HFFc6 (cell line): ENCODE measurements at places on chromosomes 6 and 20. TPM values are rescaled to one million over a fixed set of nuclear protein-coding genes. Genes with fewer than 3 reads are reported as not detected.
A peak's percentile ranks its signal among the peaks of the same experiment; 100 is the strongest.

EDN1 gene
- 3.5 to 7.2 TPM (median 6.7 TPM) in 3 replicates for total RNA-seq

- peaks cover 6% of the 10 kb centered on the region; the same call in 1 of the 2 replicates for H3K4me1 ChIP-seq
- H3K36me3 ChIP-seq, result no peaks in the 10 kb centered on the region
- no peak overlapping the region for H3K27ac ChIP-seq
- H3K4me3 ChIP-seq, result no peak overlapping the region
- no peak for DNase-seq
Observed at GRCh38 chr6:36314221-36315014, 22.3 kb downstream of the BNIP5 start.

DNA sequence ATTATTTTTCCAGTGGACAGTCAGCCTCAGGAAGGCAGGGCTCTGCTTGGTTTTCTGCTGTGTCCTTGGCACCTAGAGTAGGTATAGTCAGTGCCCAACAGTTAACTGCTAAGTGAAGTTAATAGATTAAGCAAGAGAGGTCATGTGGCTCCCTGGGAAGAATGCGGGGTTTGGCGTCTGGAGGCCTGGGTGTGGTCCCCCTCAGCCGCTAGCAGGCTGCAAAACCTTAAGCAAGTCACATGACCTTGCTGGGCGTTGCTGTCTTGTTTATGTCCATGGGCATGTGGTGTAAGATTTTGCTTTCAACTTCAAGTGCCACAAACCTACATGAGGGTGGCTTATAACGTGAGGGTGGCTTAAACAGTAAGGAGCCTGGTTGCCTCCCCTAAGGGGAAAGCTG is 75.5 kb upstream of the SCP2D1 start:
- peaks cover 3% of the 10 kb centered on the region; the same call in 1 of the 2 replicates for H3K36me3 ChIP-seq
- DNase-seq, result no peak
- H3K4me1 ChIP-seq, result peaks cover 56% of the 10 kb centered on the region

- no peak for DNase-seq
- H3K27ac ChIP-seq, result no peak overlapping the region
- no peaks in the 10 kb centered on the region for H3K36me3 ChIP-seq
- H3K4me1 ChIP-seq, result no peaks in the 10 kb centered on the region
- no peaks in the 10 kb centered on the region for H3K27me3 ChIP-seq
- no peak overlapping the region for H3K4me3 ChIP-seq
Observed at GRCh38 chr6:51842061-51842803, 245.2 kb downstream of the PKHD1 start.

DNA sequence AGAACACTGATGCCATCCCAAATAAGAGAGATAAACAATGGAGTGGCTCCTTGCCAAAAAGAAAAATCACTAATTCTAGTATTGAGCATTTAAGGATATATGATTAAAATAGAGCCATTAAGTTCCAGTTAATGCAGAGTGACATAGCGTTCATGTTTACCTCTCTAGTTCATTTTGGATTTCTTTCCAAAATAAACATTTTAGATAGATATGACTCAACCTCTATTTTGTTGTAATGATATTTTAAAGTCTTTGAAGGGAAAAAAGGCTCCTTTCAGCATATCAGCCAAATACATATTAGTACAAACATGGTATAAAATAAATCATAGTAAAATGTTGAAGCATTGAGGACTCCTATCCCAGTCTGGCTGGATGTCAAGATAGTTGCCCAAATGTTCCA is 33.4 kb downstream of the RWDD2A start:
- H3K4me3 ChIP-seq, result no peak overlapping the region
- peaks cover 21% of the 10 kb centered on the region for H3K4me1 ChIP-seq

DNA sequence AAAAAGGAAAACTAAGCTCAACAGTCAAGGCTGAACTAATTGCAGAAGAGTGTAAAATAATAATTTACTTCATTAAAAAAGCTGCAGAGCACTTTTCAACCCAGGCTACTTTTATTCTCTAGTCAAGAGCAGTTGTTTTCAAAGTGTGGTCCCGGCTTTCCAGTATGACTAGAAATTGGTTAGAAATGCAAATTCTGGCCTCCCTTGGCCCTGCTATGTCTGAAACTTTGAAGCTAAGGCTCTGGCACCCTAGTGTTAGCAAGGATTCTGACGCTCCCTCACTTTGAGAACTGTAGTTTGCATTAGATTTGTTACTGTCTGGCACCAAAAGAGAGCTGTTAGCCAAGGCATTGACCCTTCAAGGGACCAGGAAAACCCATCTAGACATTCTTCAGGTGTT is 9.5 kb upstream of the NXT1 start:
- DNase-seq, result no peak
- H3K27me3 ChIP-seq, result peaks cover 14% of the 10 kb centered on the region
- H3K36me3 ChIP-seq, result no peaks in the 10 kb centered on the region
- H3K4me3 ChIP-seq, result no peak overlapping the region
- no peaks in the 10 kb centered on the region for H3K4me1 ChIP-seq

GRCh38 chr6:140256248-140256647 is 881.8 kb upstream of the CITED2 start:
- no peaks in the 10 kb centered on the region; the same call in 1 of the 2 replicates for H3K27me3 ChIP-seq
- no peak overlapping the region for H3K4me3 ChIP-seq
- H3K36me3 ChIP-seq, result peaks cover 11% of the 10 kb centered on the region
- H3K27ac ChIP-seq, result no peak overlapping the region

DNA sequence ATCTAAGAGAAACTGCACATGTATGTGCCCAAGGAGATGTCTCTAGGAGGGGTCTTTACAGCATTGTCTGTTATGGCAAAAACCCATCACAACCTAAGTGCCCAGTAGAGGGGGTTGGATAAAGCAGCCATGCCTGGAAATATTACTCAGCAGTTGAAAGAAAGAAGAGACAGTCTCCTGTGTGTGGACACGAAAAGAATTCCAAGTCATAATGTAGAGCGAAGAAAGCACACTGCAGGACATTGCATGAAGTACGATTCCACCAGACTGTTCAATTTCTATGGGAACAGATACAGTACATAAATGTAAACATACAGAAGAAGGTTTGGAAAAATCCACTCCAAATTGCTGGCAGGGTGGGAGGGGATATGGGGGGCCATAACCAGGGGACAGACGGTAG is 7.3 kb upstream of the TGM2 start:
- H3K27ac ChIP-seq, result peak overlapping the region; percentile 82
- DNase-seq, result no peak
- peak overlapping the region; percentile 48 for H3K4me3 ChIP-seq
- H3K4me1 ChIP-seq, result peaks cover 72% of the 10 kb centered on the region
- peaks cover 2% of the 10 kb centered on the region for H3K27me3 ChIP-seq

GRCh38 chr20:51258582-51259165 is 235.8 kb upstream of the KCNG1 start:
- H3K36me3 ChIP-seq, result no peaks in the 10 kb centered on the region
- peaks cover 19% of the 10 kb centered on the region for H3K27me3 ChIP-seq
- no peak overlapping the region for H3K27ac ChIP-seq
- peak; percentile 20 for DNase-seq
- H3K4me3 ChIP-seq, result no peak overlapping the region
